ENCODE measurements at places on chromosomes 2 and 18.

DNA sequence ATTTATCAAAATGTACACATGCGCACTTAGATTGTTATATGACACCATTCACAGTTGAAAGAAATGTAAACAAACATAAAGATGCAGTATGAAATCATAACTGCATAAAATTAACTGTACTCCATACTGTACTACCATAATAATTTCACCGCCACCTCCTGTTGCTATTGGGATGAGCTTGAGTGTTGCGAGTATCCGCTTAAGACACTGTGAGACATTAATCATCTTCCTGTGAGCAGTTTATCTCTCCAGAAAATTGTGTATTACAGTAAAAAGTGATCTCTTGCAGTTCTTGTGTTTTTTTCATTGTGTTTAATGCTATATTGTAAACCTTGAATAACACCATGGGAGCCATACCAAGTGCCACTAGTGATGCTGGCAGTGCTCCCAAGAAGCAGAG is 46.1 kb downstream of the OLA1 start:
- DNase-seq, result no peak

- no peak for DNase-seq
Measured at GRCh38 chr2:29293830-29294438, 178.7 kb downstream of the CLIP4 start.

DNA sequence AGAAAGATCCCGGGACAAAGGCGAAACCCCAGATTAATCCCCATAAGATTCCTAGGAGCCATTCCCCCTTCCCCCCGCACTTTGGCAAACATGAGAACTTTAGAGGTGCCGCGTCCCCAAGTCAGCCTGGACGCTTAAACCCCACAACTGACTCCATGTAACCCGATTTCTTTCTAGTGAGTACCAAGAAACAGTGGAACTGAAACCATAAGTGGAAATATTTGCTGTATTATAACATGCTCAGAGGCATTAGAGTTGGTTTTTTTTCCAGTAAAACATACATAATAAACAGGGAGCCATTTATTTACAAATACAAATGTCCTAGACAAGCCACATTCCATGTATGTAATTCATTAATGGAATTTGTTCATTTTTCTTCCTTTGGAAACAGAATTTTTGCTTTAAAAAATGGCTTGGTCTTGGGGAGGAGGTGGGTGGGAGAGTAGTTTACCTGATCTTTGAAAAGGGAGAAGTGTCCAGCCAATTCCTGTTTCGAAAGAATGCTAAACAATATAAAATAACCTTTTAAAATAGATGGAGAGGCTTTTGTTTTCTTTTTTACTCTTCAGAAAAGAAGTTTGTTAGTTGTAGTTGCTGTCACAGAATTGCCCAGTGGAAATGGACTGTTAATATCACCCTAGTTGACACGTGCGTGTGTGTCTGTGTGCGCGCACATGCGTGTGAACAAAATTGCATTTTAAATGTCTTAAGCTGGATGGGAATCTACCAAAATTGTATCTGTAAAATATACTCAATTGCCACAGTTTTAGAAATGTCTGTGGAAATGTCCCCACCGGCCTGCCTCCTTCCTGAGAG is 10.6 kb downstream of the POU3F3 start:
- no peak for DNase-seq

GRCh38 chr2:240626531-240627300 is 1.4 kb downstream of the GPR35 start:
- DNase-seq, result no peak

DNA sequence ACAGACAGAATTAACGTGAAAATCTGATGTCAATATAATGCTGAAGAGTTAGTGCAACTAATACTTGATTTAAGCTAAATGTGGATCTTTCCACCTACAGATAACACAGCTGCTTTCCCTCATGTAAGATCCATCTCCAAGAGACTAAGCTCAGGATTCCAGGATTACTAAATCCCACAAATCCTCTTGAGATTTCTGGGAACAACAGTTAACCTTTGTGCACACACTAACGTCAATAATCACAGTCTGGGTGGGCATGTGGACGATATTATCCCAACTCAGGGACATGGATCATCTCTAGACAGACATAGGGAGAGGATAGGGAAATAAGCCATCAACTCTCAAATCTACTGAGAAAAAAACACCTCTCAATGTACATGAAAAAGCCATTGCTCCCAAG is 432.6 kb downstream of the SATB2 start:
- no peak for DNase-seq

GRCh38 chr2:160028431-160029269 is 33.8 kb downstream of the PLA2R1 start:
- DNase-seq, result no peak
